ENCODE measurements at places on chromosomes 2 and 18.

DNA sequence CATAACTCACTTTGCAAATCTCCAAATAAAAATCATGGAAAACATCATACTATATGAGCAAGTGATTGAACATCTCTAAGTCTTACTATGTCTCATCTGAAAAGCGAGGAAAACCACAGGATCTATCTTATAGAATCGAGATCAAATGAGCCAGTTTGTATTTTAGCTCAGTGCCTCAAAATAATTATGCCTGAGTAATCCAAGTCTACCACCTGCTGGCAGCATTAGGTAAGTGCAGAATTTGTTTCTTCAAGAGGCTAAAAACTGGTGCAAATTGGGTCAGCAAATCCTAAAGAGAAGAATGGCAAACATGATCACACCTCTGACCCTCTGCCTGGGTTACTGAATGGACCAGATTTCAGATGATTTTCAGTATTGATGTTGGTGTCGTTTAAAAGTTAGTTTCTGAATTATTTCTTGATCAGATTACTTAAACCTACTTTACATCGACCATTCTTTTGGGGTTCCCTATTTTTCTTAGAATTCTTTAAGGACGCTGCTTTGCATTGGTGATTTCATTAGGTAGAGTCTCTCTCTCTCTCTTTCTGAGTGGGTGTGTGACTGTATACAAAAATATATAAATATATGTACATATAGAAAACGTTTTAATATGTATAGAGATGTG is 12.7 kb upstream of the FHOD3 start:
- DNase-seq, result peak; percentile 69

GRCh38 chr2:25606892-25607291 is 66.5 kb downstream of the DTNB start:
- DNase-seq, result no peak

GRCh38 chr2:25714740-25715139 is 41.4 kb upstream of the DTNB start:
- no peak for DNase-seq

GRCh38 chr2:226782092-226782713 is 17.4 kb downstream of the IRS1 start:
- peak; percentile 79 for DNase-seq

DNA sequence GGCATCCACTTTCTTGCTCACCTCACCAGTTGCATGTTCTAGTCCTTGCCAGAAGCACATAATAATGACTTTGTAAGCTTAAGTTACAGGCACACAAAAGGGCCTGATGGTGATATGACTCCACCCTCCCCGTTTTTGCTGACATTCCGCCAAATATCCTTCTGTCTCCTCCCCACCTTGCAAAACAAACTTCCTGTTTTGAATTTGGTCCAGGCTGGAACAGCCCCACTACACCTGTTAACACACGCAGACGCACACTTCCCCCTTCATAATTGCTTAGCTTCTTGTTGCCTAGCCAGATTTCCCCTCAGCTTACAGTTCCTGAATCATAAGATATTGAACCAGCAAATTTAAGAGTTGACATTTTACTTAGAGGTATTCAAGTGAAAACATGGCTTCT is at the start of gene MGAT5:
MGAT5 (plus strand) TSS at position 269 of the 400 bp plus-strand sequence. CDS start 332 bp downstream, outside the sequence.
- DNase-seq, result no peak

GRCh38 chr2:133223226-133223625 is 345.0 kb downstream of the NCKAP5 start:
- DNase-seq, result no peak

GRCh38 chr2:55302241-55302640 is 33.2 kb upstream of the MTIF2 start:
- no peak for DNase-seq

DNA sequence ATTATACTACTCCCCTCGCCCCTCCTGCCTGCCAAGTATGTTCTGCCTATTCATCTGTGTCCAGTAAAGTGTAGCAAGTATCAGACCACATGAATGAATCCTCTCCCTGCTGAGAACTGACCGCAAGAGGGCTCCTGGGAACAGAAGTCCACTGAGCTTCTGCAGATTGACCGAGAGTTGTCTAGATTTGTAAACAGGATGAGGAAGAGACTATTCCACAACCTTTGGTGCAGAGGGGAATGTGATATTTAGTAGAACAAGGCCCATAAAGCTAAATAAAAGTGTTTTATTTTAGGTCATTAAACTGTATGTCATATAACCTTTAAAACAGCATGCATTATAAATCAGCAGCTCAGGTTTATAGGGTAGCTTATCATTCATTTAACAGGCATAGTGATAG is 377.0 kb downstream of the DCC start:
- peak; percentile 8 for DNase-seq

DNA sequence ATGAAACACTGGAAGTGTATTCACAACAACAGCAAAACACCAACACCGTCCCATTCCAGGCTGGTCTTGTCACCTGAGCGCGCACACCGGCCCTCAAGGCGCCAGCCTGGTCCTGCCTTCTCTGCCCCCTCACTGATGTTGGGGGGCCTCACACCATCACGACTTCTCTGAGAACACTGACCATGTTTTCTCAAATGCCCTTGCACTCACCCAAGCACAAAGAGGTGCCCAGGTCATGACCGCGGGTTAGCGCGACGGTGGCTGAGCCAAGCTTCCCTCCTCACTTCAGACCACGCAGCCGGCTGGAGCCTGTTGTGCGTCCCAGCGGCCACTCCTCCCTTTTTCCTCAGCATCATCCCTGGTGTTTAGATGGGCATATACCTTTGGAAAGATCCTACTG is 101.3 kb upstream of the SALL3 start:
- DNase-seq, result no peak

- DNase-seq, result no peak
These were observed 1.5 kb upstream of the RRM2 start for GRCh38 chr2:10120877-10121574.

DNA sequence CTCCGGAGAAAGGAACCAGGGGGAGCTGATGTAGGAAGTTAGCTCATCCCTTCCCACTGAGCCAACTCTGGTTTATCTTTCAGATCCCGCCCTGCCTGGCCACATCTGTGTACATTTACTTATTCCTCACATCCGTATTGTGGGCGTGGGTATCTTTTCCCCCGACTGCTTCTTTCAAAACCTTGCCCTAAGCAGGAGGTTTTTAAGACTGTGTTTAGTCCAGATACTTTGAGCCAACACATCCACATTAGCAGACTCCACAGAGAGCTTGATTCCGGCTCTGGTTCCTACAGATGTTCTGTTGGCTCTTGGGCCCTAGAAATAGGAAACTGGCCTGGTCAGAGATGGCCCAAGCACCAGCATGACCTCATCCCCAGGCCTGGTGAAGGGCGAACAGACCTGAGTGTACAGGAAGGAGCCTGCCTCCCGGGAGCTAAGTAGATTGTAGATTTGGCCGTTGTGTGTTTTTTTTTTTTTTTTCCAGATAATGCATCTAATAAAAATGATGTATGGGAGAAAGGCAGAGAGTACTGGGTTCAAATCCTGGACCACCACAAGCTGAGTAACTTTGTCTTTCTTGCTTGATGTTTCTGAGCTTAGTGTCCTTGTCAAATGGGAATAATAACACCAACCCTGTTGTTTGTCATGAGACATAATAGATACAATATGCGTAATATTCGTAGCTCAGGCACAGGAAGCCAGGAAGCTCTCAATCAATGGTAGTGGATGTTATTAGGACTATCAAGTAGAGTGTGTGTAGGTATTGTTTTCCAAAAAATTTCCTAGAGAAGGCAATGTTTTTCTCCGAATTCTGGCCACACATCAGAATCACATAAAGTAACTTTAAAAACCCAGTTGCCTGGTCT is 92.3 kb downstream of the PRKCE start:
- peak; percentile 11 for DNase-seq

DNA sequence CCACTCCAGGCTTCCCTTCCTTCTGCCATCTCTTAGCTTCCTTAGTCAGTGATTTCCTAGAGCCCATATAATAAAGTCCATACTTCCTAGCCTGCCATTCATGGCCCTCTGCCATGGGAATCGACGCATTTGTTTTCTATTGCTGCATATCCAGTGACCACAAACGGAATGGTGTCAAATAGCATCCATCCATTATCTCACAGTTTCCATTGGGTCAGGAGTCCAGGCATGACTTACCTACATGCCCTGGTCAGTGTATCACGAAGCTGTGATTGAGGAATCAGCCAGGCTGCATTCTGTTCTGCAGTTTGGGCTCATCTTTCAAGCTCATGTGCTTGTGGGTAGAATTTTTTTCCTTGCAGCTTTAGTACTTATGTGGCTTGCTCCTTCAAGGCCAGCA is 209.7 kb upstream of the EPAS1 start:
- DNase-seq, result no peak

DNA sequence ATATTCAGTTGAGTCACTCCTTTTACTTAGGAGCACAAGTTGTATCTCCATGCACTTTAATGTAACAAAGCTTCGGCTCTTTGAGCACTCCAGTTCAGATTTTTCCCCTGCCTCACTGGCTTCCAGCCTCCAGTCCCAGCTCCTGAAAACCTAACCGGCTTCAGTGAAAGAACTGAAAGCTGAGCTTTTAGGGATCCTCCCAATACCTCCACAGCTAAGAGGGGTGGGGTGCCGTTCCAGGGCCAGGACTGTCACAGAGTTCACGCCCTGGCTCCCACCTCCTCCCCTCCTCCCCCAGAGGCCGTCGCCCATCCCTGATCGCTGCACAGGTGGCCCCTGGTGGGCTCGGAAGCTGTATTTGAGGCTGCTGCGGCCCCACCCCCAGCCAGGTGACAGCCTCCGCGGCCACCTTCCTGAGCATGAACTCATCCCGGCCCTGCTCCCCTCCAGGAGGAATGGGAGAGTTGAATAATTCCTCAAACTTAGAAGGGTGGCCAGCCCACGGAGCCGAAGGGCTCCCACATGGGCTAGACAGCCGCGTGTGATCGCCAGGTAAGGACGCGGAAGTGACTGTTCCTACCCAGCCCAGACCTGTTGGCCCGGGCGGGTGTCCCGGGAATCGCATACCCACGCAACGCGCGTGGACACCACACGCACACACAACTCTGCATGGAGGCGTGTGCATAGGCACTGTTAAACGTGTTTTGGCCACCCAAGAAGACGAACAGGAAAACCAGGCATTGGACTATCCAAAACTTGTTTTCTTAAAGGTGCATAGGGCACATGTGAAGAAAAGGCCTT is 1.8 kb downstream of the MYO5B start:
- no peak for DNase-seq

GRCh38 chr18:23933407-23933806 is 81.1 kb upstream of the TTC39C start:
- no peak for DNase-seq

DNA sequence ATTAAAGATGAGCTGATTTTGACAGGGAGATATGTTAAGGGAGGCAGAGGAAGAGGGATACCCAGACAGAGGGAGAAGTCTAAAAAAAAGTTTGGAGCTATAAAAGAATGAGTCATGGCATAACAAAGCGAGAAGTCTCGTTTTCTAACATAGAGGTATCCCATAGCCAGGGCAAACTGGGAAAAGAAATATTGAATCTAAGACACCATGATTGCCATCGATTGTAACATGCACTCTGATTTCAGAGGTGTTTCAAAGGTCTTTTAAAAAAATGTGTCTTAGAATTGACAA is 110.7 kb downstream of the MDH1 start:
- peak; percentile 21 for DNase-seq

- no peak for DNase-seq
These were observed 42.4 kb downstream of the LMAN2L start for GRCh38 chr2:96697476-96697875.

GRCh38 chr2:80573950-80574349 is 269.4 kb upstream of the LRRTM1 start:
- no peak for DNase-seq

DNA sequence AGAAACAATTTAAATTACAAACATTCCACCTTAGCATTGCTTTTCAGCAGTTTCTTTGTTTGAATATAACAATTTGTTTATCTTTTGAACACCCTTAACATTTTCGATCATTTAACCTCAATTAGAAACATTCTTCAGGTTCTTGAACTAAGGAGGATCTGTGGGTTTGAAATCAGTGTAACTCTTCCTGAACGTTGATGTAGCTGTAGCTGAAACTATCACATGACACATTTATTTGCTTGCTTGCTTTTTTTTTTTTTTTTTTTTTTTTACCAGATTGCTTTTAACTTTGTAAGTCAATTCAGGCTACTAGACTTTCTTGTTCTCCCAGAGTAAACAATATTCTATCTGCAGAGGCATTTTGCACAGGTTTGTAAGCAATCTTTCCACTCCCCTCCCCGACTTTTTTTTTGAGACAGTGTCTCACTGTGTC is 47.6 kb downstream of the GPD2 start:
- no peak for DNase-seq

DNA sequence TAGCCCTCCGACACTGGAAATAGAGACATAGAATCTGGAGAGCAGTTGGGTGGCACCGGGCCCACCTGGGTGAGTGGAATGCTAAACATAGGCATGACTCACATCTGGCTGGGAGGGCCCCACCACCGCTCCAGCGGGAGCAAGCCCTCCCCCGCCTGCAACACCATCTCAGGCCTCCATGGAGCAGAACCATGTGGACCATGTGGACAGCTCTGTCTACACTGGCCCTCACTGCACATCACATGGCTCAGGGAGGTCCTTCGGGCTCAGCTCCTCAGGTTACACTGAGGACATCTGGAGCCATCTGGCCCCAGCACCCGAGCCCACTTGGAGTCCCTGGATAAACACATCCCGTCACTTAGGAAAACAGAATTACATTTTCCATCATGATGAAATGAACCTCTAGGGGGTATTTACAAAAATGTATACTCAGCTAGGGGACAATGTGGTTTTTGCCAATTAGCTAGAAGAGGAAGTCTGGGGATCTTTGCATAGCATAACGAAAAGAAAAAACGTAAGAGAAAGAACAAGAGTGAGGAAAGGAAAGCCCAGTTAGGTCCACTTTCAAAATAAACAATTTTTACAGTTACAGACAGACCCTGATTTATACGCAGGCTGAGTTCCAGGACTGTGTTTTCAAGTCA is 30.7 kb upstream of the MLPH start:
- DNase-seq, result peak; percentile 77

GRCh38 chr2:119724656-119725485 is 34.9 kb upstream of the PTPN4 start:
- DNase-seq, result no peak

- DNase-seq, result no peak
These were observed 47.5 kb downstream of the PTGR3 start for GRCh38 chr18:75161256-75162028.

- no peak for DNase-seq
These were observed 18.3 kb upstream of the CXCR4 start for GRCh38 chr2:136135921-136136906.

GRCh38 chr18:45282101-45282812 is 333.0 kb upstream of the SLC14A2 start:
- no peak for DNase-seq

GRCh38 chr18:39058386-39059000 is 1492.9 kb upstream of the CELF4 start:
- no peak for DNase-seq

DNA sequence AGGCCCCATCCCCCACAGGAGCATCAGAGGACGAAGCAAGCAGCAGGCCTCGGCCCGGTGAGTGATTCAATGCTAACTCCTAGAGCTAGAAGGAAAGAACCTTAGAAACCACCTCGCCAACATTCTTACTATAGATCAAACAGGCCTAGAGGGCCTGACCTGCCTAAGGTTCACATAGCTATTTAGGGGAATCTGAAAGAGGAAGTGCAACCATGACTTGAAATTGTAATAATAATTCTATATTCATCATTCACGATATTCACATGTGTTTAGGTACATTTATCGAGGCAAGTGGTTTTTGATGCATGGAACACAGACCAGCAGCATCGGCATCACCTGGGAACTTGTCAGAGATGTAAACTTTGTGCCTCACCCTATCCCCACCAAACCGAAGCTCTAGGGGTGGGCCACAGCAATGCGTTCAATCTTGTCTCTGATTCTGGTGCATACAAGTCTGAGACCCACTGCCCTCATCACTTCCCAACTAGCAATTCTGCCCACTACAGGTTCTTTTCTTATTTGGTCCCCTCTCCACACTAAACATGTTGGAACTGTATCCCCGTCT is 78.0 kb upstream of the DNMT3A start:
- DNase-seq, result no peak

- no peak for DNase-seq
These were observed 35.5 kb downstream of the TMEFF2 start for GRCh38 chr2:192159208-192159607.

Measured in brain microvascular endothelial cell (primary cell).